ENCODE measurements at places on chromosomes 3 and 15.

GRCh38 chr3:154164387-154164786 lies 43.2 kb downstream of the ARHGEF26 start:
- DNase-seq = no peak

DNA sequence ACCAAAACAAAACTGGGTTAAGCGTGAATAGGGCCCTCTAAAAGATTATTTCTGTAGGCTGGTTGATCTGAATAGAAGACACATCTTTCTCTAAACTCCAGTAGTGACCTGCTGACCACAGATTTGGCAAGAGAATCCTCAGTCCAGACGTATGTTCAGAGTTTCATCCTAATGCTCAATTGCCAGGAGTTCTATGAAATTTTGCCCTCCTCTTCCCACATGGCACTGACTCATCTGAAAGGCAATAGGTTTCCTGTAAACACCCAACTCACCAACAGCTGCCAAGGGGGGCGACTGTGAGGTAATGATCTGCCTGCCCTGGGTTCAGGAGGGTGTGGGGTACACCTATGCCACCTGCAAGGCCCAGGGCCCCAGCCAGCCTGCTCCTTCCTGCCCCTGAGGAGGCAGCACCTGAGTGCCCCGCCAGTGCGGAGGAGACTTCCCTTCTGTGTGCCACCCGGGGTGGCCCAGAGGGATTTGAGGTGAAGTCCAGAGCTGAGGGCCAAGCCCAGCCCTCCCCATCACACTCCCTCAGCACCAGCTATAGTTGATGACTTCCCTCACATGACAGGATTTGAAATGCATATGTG lies 8.4 kb upstream of the PLA2G4D start:
- no peak for DNase-seq

GRCh38 chr3:12922881-12923431 lies 81.6 kb upstream of the RPL32 start:
- DNase-seq = no peak

- DNase-seq = no peak
These were observed 232.6 kb downstream of the SI start for GRCh38 chr3:164845739-164846138.

DNA sequence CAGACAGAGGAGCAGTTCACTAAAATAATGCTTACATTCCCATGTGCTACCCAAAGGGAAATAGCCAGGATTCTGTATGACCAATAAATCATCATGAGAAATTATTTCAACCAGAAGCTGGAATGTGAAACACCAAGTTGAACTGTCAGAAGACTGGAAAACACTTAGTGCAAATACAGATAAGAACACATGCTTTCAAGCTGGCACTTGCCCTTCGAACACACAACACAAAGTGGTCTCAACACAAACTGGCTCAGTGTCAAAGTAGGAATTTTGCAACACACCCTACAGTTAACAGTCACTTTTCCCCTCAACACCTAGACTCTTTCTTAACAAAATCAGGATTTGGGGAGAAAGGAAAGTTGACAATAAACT lies 1.3 kb downstream of the FSD2 start:
- no peak for DNase-seq

GRCh38 chr3:38268522-38268921 lies 2.9 kb downstream of the SLC22A13 start:
- DNase-seq = no peak

- DNase-seq = no peak
These were observed 6.8 kb downstream of the GDPGP1 start for GRCh38 chr15:90240856-90241255.

DNA sequence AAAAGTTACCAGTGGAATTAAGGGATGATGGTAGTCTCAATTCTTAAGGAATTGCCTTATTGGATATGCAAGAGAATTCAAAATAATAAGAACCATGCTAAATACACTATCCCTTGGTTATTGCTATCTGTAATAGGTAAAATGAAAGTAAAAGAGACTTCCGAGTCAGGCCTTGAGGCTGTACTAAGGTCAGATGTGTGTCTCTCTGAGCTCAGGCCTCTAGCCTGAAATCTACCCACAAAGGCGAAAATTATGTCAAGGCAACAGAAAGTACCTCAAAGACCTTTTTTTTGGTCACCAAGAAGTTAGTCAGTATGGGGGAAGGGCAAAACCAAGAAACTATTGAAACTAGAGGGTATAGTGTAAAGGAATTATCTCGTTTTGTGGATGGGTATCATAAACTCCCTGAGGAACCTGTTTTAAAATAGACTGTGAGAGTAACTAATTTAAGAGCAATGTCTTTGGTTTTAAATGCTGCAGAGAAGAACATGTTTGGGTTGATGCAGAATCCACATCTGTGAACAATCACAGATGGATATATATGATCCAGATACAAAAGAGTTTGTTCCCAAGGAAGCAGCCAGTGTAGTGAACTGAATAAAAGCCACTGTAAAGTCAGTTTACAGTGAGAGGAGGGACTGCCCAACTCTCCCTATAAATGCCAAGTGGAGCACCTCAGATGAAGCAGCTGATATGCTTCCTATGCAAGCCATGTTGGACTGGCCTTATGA lies 382.3 kb upstream of the SEMA6D start:
- no peak for DNase-seq

DNA sequence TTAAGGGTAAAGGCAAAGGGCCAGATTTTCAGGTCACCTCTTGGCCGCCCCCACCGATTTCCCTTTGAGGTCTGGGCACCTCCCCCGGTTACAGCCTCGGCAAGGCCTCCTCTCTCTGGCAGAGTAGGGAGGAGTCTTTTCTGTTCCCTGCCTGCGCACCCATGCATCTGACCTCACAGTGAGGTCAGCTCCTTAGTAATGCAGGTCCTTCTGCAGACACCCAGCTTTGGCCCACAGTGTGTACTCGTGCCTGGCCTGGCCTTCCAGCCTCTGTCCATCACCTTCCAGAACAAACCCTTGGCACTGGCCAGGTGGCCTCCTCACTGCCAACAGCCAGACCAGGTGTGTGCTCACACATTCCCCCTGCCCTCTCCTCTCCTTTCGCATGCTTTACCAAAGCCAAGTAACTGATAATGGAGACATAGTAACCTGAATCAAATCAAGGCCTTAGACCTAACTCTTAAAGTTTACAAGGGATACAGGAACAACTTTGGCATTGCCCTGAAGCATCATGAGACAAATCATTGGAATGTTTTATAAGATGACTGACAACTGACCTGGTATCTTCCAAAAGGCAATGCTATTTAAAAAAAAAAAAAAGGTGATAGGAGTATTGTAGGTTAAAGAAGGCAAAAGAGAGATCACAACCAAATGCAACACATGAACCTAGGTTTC lies 61.3 kb downstream of the CORO2B start:
- no peak for DNase-seq

GRCh38 chr3:65142456-65142855 lies 454.7 kb upstream of the ADAMTS9 start:
- no peak for DNase-seq

DNA sequence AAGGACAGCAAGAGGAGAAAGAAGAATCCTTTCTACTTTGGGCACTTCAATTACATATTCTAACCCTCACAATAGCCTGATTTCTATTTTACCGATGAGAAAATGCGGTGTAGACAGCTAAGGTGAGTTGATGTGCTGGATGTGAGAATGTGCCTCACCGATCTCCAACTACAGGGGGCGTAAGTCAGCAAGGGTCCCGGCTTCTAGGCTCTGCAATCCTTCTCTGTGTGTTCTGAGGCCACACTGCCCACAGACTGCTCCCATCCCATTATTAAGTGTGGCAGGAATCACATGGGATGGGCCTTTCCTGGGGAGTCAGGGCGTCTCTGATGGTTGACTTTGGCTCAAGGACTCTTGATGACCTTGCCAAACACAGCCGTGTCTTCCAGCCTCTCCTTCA lies 23.6 kb upstream of the RPL35A start:
- DNase-seq = no peak

- no peak for DNase-seq
These were observed 111.9 kb downstream of the IGF1R start for GRCh38 chr15:98760112-98760826.

- no peak for DNase-seq
These were observed at the start of gene CDV3 for GRCh38 chr3:133573629-133574194. Gene CDV3, plus strand, starts transcription at chr3:133573686. Its CDS starts 359 bp downstream, at chr3:133574045.

GRCh38 chr3:166809520-166809919 lies 570.6 kb downstream of the ZBBX start:
- DNase-seq = no peak

GRCh38 chr15:74464897-74465296 lies 3.9 kb upstream of the UBL7 start:
- no peak for DNase-seq

DNA sequence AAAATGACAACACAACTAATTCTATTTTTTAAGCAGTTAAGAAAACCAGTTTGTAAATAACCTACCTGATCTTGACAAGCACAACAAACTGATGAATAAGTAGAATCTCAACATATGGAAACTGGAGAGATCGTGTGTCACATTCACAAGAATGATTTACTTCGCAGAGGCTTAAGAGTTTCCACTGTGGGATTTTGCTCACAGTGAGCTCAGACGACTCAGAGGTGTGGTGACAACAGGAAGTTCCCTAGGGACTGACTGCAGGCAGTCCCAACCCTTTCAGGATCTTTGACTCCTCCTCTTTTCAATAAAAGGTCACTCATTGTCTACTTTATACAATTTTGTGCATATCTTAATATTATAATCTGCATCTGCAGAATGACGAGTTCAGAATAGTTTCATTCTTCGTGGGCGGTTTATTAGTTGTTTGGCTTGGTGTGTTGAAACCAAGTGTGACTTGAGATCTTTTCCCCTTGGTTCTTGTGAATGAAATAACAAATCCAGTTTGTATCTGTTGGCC lies at the start of gene LIPH:
Gene LIPH, minus strand, starts transcription at position 231 of the 520 bp plus-strand sequence. Its CDS starts 117 bp downstream, at position 114.
- peak; percentile 41 for DNase-seq

DNA sequence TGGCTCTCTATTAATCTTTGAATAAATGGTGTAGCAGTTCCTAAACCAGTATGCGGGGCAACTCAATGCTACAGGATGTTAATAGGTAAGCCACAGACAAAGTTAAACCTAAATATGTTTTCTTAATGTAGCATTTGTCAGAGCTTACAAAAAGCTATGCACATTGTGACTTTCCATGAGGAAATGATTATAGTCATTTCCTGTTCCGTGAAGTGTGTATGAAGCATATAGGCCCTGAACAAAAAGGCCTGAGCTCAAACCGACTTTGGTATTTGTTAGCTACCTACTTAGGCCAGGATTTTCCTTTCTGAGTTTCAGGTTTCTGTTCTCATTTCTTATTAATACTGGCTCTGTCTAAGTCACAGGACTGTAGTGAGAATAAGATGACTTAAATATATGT lies 14.2 kb downstream of the ZNF80 start:
- no peak for DNase-seq

GRCh38 chr3:8371085-8371551 lies 130.5 kb upstream of the LMCD1 start:
- DNase-seq = no peak

- no peak for DNase-seq
These were observed 16.8 kb upstream of the KCTD6 start for GRCh38 chr3:58474967-58475578.

- DNase-seq = no peak
These were observed 62.2 kb upstream of the ALCAM start for GRCh38 chr3:105304487-105304886.

GRCh38 chr3:128804017-128804810 lies 75.2 kb upstream of the ACAD9 start:
- DNase-seq = no peak

DNA sequence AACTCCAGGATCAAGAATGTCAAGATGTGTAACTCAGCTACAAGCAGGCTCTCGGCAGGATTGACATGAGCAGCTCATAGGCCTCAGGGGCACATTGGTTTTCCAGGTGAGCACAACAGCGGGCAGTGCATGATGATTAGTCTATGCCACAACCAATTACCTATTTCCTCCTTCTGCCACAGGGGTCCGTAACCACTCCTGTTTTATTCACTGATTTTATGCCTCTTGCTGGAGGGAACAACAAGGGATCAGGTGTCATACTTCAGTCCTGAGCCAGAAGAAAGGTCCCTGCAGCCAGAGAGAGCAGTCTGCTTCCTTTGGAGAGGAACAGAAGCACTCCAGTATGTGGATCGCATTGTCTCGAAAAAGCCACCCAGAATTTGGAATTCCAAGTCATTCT lies 35.1 kb upstream of the PTPRG start:
- no peak for DNase-seq

DNA sequence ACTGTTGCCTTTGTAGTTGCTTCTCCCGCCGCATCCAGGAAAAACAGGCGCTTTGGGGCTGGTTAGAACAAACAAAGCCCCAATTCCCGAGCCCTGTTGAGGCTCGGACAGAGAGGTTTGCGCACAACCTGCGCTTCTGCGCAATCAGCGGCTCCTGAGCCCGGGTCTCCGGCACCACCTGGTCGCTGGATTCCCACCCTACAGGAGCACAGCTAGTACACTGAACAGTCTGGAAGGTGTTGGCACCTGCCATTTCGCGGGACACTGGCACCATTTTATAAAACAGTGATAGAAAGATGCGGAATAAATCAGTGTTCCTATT lies 13.8 kb downstream of the ZIC4 start:
- DNase-seq = peak; percentile 57

DNA sequence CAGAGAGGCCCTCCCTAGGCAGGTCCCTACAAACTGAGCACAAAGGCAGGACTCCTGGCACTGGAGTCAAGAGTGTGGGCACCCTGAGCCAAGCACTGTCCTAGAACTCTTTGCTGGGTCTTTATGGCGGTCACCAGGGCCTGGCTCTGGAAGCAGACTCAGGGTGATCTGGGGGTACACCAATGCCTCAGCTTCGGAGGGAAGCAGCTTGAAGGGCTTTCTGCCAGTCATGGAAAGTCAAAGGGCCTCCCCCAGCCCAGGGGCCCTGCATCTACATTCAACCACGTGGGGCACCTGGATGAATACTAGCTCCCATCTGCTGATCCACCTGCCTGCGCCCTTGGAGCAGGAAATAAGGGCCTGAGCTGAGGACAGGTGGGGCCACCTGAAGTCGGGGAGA lies 7.4 kb downstream of the EPB42 start:
- no peak for DNase-seq

- no peak for DNase-seq
These were observed 11.0 kb downstream of the GABPB1 start for GRCh38 chr15:50344006-50344464.

- peak; percentile 40 for DNase-seq
These were observed 134.2 kb upstream of the SATB1 start for GRCh38 chr3:18559331-18559842.

- no peak for DNase-seq
These were observed 15.7 kb downstream of the PDIA5 start for GRCh38 chr3:123082370-123083065.

- no peak for DNase-seq
These were observed 11.6 kb downstream of the FAM162A start for GRCh38 chr3:122395582-122395981.

GRCh38 chr15:76328958-76329357 lies 7.6 kb upstream of the ISL2 start:
- DNase-seq = no peak

DNA sequence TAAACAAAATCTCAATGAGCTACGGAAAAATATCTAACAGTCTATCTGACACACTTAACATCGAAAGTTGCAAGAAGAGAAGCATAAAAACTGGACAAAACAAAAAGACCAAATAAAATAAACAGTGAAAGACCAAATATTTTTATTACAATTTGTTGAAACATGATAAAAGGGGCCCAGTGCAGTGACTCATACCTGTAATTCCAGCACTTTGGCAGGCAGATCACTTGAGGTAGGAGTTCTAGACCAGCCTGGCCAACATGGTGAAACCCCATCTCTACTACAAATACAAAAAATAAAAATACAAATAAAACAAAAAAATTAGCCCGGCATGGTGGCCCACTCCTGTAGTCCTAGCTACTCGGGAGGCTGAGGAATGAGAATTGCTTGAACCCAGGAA lies 914.0 kb upstream of the ALCAM start:
- no peak for DNase-seq

GRCh38 chr3:100005665-100006393 lies 108.5 kb downstream of the FILIP1L start:
- DNase-seq = no peak

GRCh38 chr3:178422406-178422805 lies 113.8 kb upstream of the KCNMB2 start:
- no peak for DNase-seq

Data from WERI-Rb-1 (cell line).